ENCODE measurements at places on chromosomes 11 and 22.

DNA sequence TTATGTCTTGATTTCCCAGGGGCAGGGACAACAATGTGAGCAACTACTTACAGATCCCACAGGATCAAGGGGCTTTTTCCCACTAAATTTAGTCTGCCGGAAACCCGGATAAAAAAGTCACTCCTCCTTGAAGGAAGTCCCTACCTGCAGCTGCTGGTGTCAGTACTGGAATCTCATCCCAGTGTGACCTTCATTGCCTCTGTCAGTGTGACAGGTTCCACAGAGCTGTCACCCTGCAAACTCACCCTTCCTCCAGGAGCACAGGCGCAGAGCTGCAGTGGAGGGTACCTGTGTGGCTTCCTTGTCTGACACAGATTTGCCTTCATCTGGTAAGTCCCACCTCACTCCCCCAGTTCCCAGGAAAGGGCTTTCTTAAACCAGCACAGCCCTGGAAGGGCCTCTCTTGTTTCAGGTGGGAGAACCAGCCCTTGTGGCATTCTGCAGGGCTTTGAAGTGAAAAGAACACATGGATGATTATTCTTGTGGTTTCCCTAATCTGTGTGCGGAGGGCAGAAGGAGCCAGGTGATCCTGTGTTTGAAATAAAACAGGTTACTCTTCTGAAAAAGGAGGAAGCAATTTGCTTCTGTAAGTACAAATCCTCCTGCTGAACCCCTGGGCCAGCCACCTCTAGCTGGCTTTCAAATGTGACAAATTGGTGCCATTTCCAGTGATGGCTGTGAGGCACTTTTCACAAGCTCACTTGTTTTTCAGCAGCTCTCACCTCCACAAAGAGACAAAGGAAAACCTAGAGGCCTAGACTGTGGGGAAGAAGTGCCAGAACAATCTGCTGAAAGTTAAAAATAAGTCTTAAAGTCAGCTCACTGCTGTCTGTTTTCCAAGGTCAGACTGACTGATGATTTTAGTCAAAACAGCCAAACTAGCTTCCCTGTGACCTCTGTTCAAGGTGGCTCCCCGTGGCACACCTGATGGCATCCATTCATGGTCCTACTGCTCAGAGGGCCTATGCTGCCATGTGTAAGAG is 9.2 kb upstream of the PRSS23 start:
- no peak overlapping the region for H3K27ac ChIP-seq
- no peaks in the 10 kb centered on the region for H3K36me3 ChIP-seq
- no peaks in the 10 kb centered on the region for H3K27me3 ChIP-seq
- peaks cover 12% of the 10 kb centered on the region for H3K4me1 ChIP-seq
- no peak for DNase-seq
- H3K4me3 ChIP-seq, result no peak overlapping the region

GRCh38 chr22:50318356-50318697 is 8.5 kb downstream of the DENND6B start:
- no peaks in the 10 kb centered on the region for H3K27me3 ChIP-seq
- H3K27ac ChIP-seq, result no peak overlapping the region
- no peaks in the 10 kb centered on the region for H3K36me3 ChIP-seq

GRCh38 chr11:117716521-117717440 is 80.2 kb downstream of the DSCAML1 start:
- no peaks in the 10 kb centered on the region for H3K36me3 ChIP-seq
- H3K4me3 ChIP-seq, result no peak overlapping the region
- no peaks in the 10 kb centered on the region for H3K4me1 ChIP-seq

GRCh38 chr11:67644042-67644441 is 4.5 kb upstream of the TBX10 start:
- no peaks in the 10 kb centered on the region for H3K4me1 ChIP-seq
- DNase-seq, result peak; percentile 50
- no peak overlapping the region for H3K4me3 ChIP-seq
- no peak overlapping the region for H3K27ac ChIP-seq
- no peaks in the 10 kb centered on the region for H3K27me3 ChIP-seq
- H3K36me3 ChIP-seq, result no peaks in the 10 kb centered on the region

DNA sequence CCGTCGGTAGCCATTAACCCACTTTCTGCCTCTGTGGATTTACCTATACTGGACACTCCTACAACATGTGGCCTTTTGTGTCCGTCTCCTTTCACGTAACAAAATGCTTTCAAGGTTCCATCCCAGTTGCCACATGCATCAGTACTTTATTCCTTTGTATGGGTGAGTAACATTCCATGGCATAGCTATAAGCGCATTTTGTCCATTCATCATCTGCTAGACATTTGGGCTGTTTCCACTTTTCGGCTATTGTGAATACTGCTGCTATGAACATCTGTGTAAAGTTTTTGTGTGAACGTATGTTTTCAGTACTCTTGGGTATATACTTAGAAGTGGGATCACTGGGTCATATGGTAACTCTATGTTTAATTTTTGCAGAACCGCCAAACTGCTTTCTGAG is 257.2 kb downstream of the ST3GAL4 start:
- H3K4me3 ChIP-seq, result no peak overlapping the region
- no peak overlapping the region for H3K27ac ChIP-seq
- DNase-seq, result no peak
- peaks cover 50% of the 10 kb centered on the region for H3K27me3 ChIP-seq
- H3K36me3 ChIP-seq, result no peaks in the 10 kb centered on the region

DNA sequence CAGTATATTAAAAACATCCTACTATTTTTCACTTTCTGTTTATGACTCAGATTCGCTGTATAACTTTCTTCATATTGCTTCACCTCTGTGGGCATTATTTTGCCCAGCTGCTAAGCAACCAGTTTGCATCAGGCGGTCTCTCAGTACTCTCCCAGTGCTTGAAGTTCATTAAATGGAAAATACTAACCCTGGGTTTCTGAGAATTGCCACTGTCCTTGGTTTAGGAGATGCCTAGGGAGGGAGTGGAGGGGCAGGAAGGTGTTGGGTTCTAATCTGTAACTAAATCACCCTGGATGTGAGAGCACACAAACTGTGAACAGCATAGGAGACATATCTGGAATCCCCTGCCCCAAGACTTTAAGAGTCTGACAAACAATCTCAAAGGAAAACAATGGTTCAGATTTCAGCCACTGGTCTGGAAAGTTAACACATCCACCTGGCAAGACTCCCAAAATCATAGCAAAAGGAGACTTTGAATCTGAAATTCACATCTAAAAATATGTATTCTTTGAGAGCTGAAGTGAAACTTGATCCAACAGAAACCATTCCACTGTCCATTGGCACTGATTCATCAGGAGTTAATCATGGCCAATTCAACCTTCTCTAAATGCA is 540.0 kb downstream of the SOX6 start:
- DNase-seq, result peak; percentile 95
- H3K4me1 ChIP-seq, result peaks cover 39% of the 10 kb centered on the region
- H3K36me3 ChIP-seq, result no peaks in the 10 kb centered on the region
- H3K27me3 ChIP-seq, result no peaks in the 10 kb centered on the region

- no peaks in the 10 kb centered on the region for H3K4me1 ChIP-seq
- H3K36me3 ChIP-seq, result no peaks in the 10 kb centered on the region
- H3K27ac ChIP-seq, result no peak overlapping the region
- no peak overlapping the region for H3K4me3 ChIP-seq
- peak; percentile 18 for DNase-seq
Observed at GRCh38 chr22:35728639-35729308, 11.1 kb downstream of the APOL5 start.

DNA sequence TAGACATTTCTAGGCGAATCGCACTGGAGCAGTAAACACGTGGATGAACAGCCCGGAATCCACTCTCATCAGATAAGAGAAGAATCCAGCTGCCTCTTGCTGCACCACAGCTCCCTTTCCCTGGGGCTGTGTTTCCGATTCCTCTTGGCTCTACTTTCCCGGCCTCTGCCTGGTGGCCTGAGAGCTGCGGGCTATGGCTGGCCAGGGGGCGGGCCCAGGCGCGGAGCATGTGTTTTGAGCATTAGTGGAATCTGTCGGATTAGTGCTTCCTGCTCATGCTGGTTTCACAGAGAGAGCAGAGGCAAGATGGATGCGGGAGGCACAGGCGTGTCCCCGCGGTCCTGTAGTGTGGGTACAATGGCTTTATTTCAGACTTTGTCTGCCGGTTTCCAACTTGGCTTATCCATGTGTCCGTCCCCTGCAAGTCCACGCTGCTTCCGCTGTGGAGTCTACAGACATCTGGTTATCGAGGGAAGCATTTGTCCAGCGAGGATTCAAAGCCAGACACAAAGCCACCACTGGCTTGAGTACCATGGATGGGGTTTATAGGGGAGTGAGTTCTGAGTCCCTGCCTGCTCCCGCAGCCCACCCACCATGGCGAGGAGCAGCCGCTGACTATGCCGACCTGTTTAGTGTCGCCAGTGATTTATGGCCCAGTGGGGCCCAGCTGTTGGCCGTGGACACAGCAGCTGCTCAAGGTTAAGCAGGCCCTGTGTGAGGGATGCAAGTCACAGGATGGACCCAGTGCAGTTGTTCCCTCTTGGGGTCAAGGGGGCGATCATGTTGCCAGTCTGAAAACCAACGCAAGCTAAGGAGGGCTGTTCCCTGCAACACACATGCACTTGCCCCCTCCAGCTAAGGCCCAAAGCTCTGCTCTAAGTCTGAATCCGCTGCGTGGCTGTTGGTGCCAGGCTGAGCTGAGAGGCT is 43.3 kb upstream of the EP300 start:
- no peaks in the 10 kb centered on the region for H3K27me3 ChIP-seq
- H3K4me3 ChIP-seq, result no peak overlapping the region
- peaks cover 5% of the 10 kb centered on the region for H3K4me1 ChIP-seq
- peak; percentile 17 for DNase-seq
- no peaks in the 10 kb centered on the region for H3K36me3 ChIP-seq

GRCh38 chr11:624705-625635 is at the start of gene CDHR5:
Gene CDHR5, minus strand, starts transcription at chr11:624955. Its CDS starts 53 bp downstream, at chr11:624902.
- H3K36me3 ChIP-seq, result peaks cover 15% of the 10 kb centered on the region
- no peaks in the 10 kb centered on the region for H3K27me3 ChIP-seq
- no peak for DNase-seq
- H3K4me1 ChIP-seq, result no peaks in the 10 kb centered on the region
- no peak within 1 kb of the TSS for H3K27ac ChIP-seq

- H3K4me3 ChIP-seq, result no peak overlapping the region
- H3K27me3 ChIP-seq, result no peaks in the 10 kb centered on the region
- no peaks in the 10 kb centered on the region for H3K36me3 ChIP-seq
Observed at GRCh38 chr22:48575618-48576332, 1251.9 kb downstream of the BRD1 start.

DNA sequence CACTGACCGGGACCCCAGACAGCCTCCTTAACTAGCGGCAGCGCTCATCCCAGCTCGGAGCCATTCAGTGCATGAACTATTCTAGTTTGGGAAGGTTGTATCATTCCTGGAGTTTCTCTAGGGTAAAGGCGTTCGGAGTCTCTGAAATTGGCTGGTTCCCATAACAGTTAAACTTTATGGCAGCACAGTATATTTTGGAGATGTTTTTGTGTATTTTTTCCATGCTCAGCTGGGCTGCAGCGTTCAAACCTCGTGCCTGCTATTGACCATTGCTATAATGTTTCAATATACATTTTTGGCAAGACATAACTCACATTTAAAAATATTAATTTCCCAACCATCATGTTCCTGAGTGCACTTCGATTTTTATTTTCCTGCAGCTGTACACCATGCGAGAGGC is 169.7 kb downstream of the ST3GAL4 start:
- H3K36me3 ChIP-seq, result no peaks in the 10 kb centered on the region
- no peaks in the 10 kb centered on the region for H3K4me1 ChIP-seq
- DNase-seq, result no peak
- no peak overlapping the region for H3K27ac ChIP-seq
- peaks cover 9% of the 10 kb centered on the region for H3K27me3 ChIP-seq

Data from MCF 10A (cell line).